ENCODE measurements at places on chromosomes 2 and 18.

DNA sequence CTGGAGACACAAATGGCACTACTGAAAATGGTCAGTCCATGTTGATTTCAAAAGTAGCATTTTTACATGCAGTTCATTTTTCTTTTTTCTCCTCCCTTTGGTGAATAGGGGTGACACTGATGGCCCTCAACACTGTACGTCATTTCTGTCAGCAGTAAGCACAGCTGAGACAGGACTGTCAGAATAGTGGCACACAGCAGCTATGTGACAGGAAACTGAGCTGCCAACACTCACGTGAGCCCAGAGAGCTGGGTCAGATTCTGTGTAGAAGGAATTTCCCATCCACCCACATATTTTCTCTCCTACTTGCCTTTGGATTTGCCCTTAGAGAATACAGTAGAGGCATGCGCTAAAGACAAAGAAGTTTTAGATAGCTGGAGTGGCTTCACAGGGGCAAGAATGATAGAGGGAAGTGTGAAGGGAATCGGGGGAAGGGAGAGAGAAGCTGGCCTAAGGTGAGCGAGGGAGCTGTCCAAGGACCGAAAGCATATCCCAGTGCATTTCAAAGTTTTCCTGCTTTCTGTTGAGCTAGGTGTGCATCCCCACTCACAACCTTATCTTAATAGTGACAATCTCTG is 476.6 kb downstream of the CNTNAP5 start:
- DNase-seq: no peak

DNA sequence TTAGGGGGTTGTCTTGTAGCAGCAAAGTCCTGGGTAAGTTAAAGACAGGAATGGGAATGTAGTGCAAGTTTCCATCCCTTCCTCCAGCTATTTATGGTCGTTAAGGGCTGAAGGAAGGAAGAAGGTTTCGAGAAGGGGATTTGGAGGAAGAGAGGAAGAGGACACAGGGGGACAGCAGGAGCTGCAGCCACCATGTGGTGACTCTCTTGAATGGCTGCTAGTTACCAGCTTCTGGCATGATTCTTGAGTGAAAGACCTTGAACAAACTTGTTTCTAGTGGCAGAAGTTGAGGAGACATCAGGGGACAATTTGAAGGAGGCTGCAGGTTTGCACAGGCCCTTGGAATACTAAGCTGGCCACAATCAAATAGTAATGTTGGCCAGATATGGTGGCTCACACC is 116.6 kb downstream of the MTX2 start:
- no peak for DNase-seq

- DNase-seq: peak; percentile 70
Measured at GRCh38 chr2:219029829-219030165, 11.5 kb downstream of the CFAP65 start.

DNA sequence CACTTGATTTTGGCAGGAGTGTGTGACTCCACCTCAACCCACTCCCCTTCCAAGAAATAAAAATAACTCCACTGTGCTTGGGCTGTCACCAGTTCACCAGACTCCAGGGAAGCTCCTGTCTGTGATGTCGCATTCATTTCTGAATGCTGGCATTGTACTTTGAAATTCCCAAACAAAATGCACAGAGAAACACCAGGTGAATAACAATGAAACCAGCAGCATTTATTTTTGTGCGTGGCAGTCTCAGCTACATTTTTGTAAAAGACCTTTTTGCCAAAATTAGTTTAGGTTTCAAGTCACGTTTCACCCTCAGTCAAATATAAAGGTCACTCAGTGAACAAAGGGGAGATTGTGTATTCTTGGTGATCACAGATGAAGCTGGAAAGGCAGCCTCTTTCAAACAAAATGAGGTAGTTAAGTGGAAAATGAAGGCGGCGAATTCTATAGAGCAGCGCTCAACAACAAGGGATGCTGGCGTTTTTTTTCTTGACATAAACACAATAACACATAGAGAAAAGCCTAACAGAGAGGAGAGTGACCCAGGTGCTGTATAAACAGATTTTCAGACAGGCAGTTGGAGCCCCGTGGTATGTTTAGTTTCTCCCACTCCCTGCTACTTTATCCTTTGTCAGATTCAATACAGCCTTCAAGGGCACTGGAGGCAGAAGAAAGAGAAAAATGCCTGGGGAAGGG is 210.3 kb upstream of the GCFC2 start:
- no peak for DNase-seq

GRCh38 chr2:165471349-165471950 is 2.0 kb downstream of the CSRNP3 start:
- DNase-seq: no peak

DNA sequence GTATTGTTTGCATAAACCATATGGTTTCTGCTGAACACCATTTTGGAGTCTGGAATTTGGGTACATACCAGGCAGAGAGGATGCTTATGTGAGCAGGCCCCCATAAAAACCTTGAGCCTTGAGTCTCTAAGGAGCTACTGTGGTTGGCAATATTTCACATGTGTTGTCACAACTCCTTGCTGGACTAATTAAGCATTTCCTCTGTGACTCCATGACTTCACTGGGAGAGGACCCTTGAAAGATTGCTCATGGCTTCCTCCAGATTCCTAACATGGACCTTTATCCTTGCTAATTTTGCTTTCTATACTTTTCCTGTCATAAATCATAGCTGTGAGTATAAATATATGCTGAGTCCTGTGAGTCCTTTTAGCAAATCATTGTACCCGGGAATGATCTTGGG is 7.6 kb upstream of the COQ10B start:
- DNase-seq: no peak

- peak; percentile 78 for DNase-seq
Measured at GRCh38 chr18:47930199-47930930, at the start of gene SMAD2. SMAD2 (minus strand) TSS chr18:47930659; CDS start chr18:47896756, 33,903 bp downstream.

DNA sequence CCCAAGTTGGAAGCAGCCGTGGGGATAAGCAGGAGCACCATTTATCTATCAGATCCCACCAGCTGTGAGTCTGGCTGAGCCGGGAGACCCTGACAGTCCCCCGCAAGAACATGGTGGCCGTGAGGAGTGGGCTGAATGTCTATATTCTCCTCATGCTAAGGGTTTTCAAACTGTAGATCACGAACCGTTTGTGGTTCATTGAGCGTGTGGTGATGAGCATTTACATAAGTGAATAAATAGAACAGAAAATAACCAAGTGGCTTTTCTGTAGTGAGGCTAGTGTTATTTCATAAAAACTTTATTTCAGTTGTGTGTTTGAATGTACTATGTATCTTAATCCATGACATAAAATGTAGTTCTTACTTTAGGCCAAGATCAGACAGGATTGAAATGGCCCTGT is 190.2 kb upstream of the APCDD1 start:
- no peak for DNase-seq

- DNase-seq: no peak
Measured at GRCh38 chr2:188381614-188382013, 89.9 kb downstream of the GULP1 start.

GRCh38 chr2:237695201-237695780 is 67.9 kb downstream of the LRRFIP1 start:
- DNase-seq: peak; percentile 60

- no peak for DNase-seq
Measured at GRCh38 chr18:78323453-78324197, 656.0 kb upstream of the SALL3 start.

DNA sequence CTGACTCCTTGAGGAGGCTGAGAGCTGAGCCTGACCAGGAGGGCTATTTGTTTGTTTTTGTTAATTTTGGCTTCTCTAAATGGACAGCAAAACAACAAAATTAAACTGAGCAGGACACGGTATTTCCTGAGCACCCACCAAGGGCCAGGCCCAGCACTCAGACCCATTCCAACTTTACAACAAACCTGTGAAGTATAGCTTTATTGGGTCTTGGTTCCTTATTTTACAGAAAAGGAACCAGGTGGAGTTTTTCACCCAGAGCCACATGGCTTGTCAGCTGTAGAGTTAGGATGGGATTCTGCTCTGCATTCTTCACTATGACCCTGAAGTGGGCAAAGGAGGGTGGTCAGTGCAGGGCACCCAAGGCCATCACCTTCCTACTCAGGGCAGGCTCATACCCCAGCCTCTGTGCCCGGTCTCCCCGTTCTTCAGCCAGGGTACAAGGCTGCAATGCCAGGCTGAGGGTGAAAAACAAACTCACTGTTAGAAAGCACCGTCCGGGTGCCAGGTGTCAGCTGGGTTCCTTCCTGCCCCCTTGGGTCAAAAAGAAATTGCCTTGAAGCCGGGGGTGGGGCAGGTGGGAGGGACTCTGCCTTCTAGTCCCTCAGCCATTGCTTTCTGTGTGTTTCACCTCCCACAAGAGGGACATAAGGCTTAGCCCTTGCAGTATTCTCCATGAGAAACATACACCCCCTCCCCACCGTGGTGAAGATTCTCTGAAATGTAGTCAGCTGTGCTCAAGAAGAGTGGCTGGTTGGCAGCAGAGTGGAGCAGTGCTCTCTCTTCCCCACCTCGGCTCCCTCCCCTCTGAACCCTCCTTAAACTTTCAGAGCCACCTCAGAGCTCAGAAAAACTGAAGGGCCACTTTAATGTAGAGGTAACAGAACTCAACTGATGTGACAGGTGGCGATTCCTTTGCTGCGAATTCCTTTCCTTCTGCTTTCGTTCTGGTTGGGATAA is 2.2 kb downstream of the PSD4 start:
- peak; percentile 45 for DNase-seq

DNA sequence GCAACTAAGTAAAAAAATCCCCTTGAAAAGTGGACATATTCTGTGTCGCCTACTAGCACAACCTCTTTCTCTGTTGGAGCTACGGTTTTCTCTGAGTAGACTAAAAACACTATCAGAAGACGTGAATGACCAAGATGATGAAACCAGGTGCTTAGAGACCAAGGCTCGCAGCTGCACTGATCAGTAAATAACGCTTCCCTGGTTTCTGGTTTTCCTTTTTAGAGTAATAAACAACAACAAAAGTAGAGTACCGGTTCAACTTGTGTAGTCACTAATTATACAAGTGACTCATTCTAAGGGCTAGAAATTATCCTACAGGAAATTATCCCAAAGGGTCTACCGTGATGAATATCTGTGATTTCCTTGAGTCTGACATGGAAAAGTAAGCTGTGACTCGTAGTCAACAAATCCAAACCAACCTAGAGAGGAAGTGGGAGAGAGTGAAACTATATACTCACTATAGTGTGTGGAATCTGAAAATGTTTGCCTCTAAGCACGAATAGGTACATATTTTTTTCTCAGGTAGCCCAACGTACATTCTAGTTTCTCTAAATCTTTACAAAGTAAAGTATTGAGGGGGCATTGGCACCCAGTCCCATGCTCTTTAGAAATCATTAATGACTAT is 17.8 kb downstream of the RASGRP3 start:
- no peak for DNase-seq

GRCh38 chr18:55069497-55069896 is 110.2 kb upstream of the CCDC68 start:
- no peak for DNase-seq

DNA sequence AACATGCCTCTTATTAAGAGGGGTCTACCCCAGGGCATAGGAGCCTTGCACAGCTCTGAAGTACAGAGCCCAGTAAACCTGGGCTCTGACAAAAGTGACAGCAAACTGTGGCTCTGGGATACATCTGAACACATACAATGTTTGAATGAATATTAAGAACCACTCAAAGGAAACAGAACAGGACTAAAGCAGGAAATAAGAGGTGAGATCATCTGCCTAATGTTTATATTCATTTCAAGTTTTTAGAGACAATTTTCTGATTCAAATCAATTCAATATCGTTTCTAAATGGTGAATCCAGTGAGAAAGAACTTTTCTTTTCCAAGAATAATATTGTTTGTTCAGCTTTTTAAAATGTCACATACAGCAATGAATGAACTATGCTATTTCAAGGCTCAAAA is 136.7 kb upstream of the CAVIN2 start:
- no peak for DNase-seq

GRCh38 chr18:31741097-31741735 is 19.5 kb downstream of the SLC25A52 start:
- DNase-seq: peak; percentile 39

DNA sequence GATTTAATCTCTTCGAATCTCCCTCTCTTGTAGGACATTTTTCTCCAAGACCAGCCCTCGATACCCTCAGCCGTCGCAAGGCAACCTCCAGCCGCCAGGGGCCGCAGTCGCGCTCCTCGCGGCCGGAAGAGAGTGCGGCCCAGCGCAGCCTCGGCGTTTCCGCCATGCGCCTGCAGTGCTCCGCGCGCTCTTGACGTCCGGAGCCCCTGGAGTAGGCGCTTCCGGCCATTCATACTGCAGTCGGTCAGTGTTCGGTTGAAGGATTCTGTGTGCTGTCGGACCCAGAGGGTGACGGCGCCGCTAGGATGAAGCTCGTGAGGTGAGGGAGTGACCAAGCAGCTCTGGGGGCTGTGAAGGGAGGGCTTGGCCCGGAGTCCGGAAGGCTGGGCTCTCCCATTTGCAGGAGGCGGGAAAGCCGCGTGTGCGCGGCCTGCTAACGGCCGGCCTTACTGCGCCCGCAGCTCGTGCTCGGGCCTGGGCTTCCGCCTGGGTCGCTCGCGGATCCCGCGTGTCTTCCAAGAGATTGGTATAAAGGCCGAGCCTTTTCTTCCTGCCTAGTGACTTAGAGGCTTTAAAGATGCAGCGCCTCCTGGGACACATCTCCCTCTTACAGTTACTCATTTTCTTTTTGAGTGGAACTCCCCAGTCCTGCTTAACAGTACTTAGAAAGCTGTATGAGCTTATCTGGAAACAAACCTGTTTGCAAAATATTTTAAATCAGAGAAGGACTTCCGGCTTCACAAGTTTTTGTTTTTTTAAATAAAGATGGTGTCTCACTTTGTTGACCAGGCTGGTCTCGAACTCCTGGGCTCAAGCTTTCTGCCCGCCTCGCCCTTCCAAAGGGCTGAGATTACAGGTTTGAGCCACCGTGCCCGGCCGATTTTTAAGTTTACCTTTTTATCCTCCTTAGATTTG is at the start of gene SNRPD1:
Gene SNRPD1 (plus strand): TSS at position 190 of the 915 bp plus-strand sequence. CDS start 116 bp downstream, at position 306.
- peak; percentile 84 for DNase-seq

- no peak for DNase-seq
Measured at GRCh38 chr2:186636800-186637496, 47.1 kb downstream of the ITGAV start.

- no peak for DNase-seq
Measured at GRCh38 chr18:35950628-35950982, 21.9 kb upstream of the RMP24 start.

- no peak for DNase-seq
Measured at GRCh38 chr2:167114018-167114417, 225.7 kb downstream of the XIRP2 start.

DNA sequence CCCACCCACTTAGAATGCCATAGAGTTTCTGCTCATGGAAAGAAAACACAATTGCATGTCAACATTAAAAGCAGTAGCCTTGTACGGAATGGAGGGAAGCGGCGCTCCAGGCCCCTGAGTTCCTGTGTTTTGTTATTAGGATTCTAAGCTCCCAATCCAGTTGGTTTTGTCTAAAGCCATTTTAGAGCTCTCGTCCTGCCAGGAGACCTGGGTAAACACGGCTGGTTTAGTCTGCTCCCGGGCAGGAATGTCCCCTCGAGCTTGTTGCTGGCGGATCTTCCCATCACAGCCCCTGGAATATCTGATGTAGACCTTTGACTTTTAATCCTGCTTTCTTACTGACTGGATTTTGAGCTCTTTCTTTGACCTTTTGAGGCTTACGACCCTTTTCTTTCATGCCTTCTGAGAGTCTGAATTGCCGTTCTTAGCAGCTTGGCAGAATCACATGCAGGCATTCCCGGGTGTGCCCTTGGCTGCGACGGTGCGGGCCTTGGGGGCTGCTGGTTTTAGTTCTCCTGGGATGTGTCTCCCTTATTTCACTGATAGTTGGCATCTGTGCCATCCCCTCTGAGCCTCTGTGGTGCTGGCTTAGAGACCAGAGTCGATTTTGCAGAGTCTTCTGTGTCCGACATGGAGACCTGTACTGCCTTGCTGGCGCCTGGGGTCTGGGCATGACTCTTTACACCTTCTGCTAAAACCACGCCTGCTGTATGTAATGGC is 25.4 kb downstream of the GREB1 start:
- DNase-seq: no peak

Data from CD4-positive, alpha-beta T cell treated with Interleukin-6 at 100 ng/mL for 8 hours (primary cell).